ENCODE measurements at places on chromosomes 16 and 17.

DNA sequence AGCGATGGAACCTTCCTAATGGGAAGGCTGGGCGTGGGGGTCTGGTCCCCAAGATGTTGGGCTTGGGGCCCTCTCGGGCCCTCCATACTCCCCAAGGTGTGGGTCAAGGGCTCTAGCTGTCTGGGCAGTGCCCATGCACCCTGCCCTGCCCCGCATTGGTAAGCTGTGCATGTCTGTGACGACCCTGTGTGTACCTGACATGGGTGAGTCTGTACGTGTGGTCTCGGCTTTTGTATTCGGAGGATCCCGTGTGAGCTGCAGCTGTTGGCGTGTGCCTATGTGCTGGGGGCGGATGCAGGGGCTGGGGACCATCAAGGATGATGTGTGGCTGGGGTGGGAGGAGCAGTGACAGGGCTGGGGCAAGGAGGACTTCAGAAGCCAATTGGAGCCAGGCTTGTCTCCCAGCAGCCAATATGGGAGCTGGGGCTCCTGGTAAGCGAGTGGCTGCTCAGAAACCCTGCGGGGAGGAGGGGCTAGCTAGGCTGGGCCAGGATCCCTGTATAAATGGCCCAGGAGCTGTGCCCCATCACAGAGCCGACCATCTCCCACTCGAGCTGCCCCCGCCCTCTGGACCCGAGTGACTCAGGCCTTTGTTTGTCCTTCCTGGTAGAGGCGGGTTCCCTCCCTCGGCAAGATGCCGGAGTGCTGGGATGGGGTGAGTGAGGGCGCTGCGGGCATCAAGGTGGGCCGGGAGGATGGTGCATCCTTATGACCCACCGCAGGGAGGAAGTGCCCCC lies at the start of gene NDRG4:
Gene NDRG4, plus strand, starts transcription at position 529 of the 737 bp plus-strand sequence. Its CDS starts 106 bp downstream, at position 635.
- peak; percentile 17 for DNase-seq

DNA sequence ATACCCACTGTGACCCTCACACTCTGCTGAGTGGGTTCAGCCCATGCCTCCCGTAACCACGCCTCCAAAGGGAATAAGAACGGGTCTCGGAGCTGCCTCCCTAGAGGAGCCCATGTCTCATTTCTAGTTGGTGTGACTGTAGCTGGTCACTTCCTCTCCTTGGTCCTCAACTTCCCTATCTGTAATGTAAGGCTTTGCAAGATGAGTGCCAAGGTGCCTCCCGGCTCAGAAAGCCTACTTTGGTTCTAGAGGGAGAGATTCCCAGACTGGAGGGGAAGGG lies 20.8 kb downstream of the C16orf74 start:
- no peak for DNase-seq

- DNase-seq = no peak
Observed at GRCh38 chr16:88007321-88007731, 56.1 kb downstream of the BANP start.

GRCh38 chr16:29680180-29680598 lies 1.2 kb downstream of the QPRT start:
- no peak for DNase-seq

DNA sequence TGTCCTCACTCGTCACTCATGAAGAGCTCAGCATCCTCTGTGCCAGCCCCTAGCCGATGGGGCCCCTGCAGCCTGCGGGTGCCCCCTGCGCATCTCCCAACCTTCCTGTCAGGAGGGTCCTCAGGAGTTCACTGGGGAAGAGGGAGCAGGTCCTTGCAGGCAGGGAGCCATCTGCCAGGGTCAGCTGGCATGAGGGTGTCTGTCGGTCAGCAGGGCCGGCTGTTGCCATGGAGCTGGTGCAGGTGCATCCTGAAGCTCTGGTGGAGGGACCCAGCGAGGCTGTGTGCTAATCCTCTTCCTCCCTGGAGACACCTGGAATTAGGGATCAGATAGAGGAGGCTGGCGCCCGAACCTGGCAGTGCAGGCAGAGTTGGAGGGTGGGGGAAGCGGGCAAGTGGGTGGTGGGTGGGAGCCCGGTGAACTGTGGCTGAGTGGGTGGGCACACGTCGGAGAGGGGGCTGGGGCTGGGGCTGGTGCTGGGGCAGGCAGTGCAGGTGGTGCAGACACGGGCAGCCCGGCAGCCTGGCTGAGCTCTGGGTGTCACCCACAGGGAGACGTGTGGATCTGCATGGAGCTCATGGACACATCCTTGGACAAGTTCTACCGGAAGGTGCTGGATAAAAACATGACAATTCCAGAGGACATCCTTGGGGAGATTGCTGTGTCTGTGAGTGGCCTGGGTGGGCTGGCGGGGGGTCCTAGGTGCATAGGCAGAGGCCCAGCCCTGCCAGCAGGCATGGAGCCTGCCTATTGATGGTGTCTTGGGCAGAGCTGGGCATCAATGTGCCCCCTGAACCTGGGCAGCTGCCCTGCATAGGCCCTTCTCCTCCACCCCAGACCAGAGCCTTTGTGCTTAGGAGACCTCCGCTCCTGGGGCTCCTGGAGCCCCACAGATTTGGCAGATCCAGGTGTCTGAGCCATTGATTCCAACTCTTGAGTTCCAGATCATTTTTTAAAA lies 17.4 kb downstream of the MAP2K3 start:
- DNase-seq = no peak

GRCh38 chr16:27729516-27730304 lies 179.8 kb downstream of the KATNIP start:
- DNase-seq = no peak

- no peak for DNase-seq
Observed at GRCh38 chr17:71331754-71332325, 789.0 kb upstream of the SOX9 start.

DNA sequence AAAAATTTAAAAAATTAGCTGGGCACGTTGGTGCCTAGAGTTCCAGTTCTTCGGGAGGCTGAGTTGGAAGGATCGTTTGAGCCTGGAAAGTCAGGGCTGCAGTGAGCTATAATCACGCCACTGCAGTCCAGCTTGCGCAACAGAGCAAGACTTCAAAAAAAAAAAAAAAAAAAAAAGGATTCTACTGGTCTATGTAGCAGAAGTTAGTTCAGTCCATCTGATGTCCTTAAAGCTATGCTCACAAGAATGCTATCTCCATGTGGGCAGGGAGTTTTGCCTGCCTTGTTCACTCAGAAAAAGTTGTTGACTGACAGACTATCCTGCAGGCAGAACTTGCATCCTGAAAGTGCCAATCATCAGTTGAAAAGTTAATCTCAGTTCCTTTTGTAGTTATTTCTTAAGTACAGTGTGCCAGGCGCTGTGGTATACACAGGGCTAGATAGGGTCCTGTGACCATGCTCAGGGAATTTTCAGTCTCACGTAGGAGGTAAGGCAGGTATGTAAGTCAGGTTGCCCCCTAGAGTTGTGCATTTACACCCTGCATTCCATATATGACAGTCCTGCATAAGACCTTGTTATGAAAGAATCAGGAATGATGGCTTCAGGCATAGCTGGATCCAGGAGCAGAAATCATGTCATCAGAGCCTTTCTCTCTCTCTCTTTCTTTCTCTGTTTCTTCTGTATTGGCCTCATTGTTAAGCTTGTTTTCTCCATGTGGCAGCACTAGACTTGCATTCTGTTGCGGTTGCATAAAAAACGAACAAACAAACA lies 7.6 kb downstream of the SYT17 start:
- no peak for DNase-seq

DNA sequence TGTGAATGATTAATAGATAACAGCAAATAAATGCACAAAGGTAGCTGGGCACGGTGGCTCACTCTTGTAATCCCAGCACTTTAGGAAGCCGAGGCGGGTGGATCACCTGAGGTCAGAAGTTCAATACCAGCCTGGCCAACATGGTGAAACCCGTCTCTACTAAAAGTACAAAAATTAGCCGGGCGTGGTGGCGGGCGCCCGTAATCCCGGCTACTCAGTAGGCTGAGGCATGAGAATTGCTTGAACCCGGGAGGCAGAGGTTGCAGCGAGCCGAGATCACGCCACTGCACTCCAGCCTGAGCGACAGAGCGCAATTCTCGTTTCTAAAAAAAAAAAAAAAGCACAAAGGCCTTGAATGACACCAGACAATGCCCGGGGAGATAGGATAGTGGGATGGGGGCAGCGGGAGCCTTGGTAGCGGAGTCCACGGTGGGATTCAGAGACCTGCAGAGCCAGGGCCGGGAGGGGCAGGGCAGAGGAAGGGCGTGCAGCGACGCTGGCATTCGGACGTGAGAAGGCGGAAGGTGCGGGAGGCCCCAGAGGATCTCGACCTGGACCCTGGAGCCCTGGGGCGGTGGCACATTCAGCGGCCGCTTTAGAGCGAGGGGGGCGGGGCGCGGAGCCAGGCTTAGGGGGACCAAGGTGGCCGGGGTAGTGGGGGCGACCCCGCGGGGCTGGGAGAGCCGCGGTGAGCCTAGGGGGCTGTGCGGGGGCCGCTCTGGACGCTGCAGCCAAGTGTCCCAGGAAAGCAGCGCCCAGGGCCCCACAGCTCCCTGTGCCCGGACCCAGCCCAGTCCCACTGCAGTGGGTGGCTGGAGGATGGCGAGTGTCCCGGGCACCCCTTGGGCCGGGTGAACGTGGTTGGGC lies 999 bp upstream of the FLYWCH2 start:
- peak; percentile 47 for DNase-seq

DNA sequence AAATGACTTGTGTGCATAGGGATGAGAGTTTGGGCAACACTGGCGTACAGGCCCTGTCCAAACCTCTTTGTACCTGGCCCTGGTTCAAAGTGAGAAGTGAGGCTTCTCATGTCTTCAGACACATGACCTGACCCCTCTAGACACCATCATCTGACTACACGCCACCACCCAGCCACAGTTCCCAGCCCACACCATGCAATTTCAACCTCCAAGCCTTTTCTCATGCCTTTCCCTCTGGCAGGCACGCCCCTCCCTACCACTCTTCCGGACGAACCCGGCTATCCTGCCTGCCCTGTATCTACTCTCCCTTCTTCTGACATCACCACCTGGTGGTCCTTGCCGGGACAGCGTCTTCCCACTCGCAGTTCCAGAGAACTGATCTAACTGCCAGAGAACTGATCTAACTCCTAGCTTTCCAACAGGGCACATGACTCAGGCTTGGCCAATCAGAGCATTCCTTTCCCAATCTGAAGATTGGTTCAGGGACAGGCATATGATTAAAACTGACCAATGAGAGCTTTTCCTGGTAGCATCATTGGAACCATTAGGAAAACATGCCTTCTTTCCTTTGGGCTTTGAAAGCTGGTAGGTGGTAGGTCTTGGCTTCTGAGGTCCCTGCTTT lies 27.1 kb upstream of the IL21R start:
- peak; percentile 52 for DNase-seq

DNA sequence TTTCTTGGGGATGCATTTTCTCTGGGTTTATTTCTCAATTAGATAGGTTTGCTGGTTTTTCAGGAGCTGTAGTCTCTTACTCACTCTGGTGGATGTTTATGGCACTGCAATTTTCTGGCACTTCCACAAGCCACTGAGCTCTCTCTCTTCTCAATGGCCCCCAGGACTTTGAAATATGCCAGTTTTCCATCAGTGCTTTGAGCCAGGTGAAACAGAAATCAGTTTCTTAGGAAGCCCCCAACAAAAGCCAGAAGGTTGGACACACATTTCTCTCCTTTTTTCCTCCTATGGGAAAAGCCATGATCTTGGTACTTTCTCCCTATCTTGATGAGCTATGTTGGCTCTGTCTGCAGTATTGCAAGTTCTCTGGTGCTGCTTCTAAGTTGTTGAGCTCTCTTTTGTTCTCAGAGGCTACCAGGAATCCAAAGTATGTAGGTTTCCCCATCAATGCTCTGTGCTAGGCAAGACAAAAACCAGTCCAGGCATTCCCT lies 90.7 kb upstream of the SMIM36 start:
- DNase-seq = no peak

DNA sequence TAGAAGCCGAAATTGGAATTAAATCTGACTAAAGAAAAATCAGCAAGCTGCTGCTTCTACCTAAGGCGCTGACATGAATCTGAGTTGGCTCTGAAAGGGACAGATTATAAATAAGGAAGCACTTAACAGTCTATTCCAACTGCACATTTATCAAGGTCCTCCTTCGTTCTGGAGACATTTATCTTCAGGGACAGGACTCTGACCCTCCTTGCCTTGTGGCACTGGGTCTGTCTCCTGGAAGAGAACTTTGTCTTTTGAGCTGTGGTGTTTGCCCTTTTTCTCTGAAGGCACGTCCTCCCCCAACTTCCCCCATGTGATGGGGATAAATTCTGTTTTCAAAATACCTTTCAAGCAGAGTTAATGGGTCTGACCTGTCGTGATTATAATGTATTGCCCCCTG lies 47.0 kb upstream of the MARCHF10 start:
- no peak for DNase-seq

DNA sequence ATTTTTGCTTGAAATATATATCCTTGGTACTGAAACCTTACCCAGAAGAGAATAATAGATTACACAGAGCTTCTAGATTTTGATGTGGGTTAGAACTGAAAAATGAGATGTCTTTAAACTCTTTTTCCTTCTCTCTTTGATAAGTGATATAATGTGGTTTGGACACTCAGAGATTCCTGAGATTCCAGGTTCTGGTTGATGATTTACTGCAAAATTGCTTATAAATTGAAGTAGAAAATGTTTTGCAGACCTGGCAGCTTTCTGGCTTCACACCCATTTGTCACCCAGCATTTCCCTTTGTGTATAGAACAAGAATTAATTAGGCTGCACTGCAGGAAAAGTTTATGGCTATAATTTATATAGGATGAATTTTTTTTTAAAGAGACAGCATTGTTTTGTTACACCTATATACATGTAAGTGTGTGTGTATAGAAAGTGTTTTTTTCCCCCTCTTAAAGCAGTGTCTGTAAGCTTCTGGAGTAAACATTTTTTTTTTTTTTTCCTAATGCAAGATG lies 23.5 kb downstream of the AATF start:
- no peak for DNase-seq

DNA sequence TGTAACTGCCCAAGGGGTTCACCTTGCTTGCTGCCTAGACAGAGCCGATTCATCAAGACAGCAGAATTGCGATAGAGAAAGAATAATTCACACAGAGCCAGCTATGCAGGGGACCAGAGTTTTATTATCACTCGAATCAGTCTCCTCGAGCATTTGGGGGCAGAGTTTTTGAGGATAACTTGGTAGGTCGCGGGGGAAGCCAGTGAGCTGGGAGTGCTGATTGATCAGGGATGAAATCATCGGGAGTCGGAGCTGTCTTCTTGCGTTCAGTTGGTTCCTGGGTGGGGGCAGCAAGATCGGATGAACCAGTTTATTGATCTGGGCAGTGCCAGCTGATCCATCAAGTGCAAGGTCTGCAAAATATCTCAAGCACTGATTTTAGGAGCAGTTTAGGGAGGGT lies 9.1 kb downstream of the ITGAM start:
- DNase-seq = no peak
